ENCODE measurements at places on chromosomes 11 and 22.

GRCh38 chr22:30754971-30755758 lies 60.5 kb downstream of the OSBP2 start:
- DNase-seq = peak; percentile 84

GRCh38 chr11:66857234-66857926 lies 516 bp downstream of the LRFN4 start:
- peak; percentile 32 for DNase-seq

- peak; percentile 49 for DNase-seq
Observed at GRCh38 chr22:31343235-31344191, 2.6 kb downstream of the PATZ1 start.

DNA sequence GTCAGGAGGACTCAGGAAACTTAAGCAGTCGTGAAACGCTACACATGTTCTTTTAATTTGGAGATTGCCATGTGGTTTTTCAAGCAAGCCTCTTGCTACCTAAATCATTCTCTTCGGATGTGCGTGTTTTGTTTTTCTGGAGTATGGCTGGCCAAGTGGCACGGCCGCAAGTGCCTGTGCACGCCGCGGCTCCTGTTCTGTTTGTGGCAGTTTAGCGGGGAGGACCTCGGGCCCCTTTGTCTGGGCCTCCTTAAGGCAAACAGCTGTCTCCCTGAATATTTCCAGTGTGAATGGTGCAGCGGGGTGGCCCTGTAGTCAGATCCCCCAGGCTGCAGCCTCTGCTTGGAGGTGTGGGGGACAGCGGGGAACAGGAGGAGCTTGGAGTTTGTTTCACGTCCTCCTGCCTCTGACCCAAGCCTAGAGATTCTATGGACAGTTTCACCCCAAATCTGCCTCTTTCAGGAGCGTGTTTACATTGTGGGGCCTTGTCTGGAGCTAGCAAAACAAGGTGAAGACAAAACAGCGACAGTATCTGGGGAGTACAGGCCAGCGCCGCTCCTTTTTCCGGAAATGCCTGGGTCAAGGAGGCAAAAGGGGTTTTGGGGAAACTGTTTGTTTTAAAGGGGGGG lies 1.3 kb downstream of the LRP5 start:
- DNase-seq = peak; percentile 51

DNA sequence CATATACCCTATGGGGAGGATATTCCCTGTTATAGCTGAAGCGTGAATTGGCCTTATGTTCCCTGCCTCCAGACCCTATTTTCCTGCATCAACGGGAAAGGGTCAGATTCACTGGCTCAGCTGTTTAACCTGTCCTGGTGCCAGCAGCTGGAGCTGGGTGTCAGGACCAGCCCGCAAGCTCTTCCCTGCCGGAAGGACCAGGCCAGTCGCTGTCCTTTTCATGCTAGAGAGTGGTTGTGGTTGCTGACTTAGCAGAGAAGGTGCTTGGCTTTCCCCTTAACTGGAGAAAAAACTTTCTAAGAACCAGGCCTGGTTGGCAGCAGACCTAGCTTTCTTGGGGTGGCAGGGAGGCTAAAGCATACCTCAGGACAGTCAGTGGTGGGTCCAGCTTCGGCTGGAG lies 5.2 kb upstream of the SREBF2 start:
- DNase-seq = no peak

GRCh38 chr22:44024288-44024921 lies at the start of gene PARVB:
Gene PARVB (plus strand): TSS chr22:44024302. CDS start chr22:44024340, 38 bp downstream.
- peak; percentile 48 for DNase-seq

Data from EH (cell line).